Ovary (tissue), 10 donors: ENCODE measurements at places on chromosomes 5 and 9.

DNA sequence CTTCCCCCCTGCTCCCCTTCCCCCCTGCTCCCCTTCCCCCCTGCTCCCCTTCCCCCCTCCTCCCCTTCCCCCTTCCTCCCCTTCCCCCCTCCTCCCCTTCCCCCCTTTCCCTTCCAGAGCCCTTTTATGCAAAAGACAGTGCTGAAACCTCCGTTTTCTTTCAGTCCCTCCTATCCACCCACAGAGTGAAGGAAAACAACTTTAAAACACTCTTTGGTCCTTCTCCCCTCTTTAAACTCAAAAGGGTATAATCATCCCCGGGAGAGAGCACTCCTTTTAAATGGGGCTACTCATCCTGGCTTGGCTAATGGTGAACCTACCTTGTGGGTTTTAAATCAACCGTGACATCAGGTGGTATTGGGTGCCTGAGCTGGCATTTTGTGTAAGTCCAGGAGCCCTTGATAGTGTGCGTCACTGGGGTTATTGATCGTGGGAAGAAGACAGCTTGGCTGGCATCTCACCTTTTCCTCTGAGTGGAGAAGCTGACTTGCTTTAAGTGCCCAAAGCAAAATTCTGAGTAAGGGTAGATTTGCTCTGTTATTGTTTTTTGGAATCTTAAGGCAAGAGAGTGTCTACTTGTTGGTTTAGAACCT lies 2.7 kb downstream of the LARP1 start:
- DNase-seq, result no peak

DNA sequence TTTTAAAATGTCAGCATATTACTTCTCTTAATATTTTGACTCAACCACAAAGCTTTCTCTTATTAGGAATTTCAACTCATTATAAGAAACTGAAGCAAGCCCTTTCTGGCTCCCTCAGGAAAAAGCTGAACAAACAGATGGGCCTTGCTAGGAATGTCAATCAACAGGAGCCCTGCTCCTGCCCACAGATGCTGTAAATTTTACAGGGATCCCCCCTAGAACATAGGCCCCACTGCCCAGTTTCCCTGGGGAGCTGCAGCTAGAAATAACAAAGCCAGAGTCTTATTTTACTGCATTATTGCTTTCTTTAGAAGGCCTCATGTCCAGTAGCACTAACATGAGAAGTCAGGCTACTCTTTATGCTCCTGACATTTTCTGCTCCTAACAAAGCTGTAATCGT lies 103.8 kb downstream of the PCSK1 start:
- no peak for DNase-seq

GRCh38 chr5:139682016-139682975 lies 34.1 kb downstream of the CXXC5 start:
- DNase-seq, result no peak

- no peak for DNase-seq
Observed at GRCh38 chr5:169099801-169100734, 200.9 kb downstream of the SLIT3 start.

DNA sequence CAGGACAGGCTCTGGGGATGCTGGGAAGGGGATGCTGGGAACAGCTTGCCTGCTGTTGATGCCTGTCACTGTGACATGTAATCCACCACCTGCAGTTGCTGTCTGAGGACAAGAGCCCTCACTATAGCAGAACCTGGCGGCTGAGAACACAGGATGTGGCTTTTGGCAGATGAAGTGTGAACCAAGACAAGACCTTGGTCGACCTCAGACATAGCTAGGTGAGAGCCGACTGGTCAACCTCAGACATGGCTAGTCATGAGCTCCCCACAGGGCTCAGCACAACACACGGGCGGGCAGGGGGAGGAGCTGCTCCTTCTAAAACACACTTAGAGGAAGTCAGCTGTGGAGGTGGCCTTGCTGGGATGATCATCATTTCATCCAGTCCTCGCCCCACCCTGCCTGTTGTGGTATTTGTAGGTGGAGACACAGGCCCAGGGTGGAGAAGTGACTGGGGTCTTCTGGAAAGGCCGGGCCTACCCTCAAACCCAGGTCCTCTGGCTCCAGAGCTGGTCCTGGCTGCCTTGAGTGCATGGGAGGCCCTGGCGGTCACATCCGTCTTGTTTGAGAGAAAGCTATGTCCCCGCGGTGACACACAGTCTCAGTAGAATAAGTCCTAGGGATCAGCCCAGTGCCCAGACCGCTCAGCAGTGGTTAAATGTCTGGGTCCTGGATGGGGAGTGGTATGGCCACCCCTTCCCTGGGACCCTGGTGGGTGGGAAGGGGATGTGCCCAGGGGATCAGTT lies 6.1 kb downstream of the SUSD3 start:
- no peak for DNase-seq

DNA sequence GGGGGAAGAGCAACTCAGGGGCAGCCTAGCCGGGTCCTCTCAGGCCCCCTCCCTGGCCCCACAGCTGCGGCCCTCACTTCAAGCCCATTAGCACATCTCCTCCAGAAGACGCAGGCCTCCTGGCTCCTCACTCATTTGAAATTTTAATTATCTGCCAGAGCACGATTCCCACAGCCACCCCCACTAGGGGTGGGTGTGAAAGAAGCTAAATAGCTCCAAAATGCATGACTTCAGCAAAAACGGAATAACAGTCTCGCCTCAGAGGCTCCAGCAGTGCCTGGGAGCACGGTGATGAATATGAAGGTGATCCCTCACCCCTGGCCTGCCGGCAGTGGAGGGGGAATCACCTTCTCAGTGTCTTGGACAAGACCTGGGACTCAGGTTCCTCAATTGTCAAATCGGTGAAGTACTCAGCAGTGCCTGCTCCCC lies 61.1 kb upstream of the HRH2 start:
- DNase-seq, result no peak

- DNase-seq, result no peak
Observed at GRCh38 chr9:90741036-90741435, 60.6 kb upstream of the SYK start.

GRCh38 chr9:128124451-128124850 lies 3.1 kb downstream of the PTGES2 start:
- peak; percentile 31 for DNase-seq

DNA sequence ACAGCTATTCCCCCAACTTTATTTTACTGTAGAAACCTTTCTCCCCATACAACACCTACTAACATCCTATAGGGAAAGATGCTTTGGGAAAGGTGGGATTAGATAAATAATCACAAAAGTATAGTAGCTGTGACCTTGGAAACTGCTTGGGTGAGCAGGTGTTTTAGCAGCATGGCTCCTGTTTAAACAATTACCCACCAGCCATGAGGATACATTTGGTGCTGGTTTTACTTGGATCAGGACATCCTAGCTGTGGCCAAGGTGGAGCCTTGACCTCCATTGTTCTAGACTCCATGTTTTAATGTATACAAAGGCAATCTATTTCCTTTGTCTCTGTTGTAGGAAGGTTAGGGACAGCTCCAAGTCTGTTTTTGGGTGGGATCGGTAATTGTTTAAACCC lies 56.8 kb upstream of the ALDH1B1 start:
- no peak for DNase-seq

DNA sequence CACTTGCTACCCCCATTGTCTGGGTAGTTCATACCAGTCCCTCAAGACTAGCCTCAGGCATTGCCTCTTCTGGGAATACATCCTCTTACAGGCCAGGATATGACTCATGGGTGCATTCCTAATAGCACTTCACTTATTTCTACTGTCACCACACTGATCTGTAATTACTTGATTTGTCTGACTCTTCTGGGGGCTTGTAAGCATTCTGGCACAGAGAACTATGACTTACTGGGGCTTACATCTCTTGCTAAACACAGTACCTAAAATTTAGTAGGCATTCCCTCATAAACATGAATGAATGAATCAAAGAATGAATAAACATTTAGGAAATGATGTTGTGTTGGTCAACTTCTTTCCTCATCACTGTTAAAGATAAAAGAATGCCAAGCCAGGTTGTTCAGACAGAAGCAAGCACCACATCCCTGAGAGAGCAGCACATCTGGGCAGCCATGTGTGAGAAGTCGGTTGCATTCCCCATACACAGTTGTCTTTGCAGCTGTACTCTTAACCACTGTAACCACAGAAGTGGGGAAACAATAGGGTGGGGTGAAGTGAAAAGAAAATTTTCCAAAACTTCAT lies 27.6 kb downstream of the IL7R start:
- no peak for DNase-seq

GRCh38 chr5:88887342-88887741 lies 4.4 kb upstream of the MEF2C start:
- no peak for DNase-seq

DNA sequence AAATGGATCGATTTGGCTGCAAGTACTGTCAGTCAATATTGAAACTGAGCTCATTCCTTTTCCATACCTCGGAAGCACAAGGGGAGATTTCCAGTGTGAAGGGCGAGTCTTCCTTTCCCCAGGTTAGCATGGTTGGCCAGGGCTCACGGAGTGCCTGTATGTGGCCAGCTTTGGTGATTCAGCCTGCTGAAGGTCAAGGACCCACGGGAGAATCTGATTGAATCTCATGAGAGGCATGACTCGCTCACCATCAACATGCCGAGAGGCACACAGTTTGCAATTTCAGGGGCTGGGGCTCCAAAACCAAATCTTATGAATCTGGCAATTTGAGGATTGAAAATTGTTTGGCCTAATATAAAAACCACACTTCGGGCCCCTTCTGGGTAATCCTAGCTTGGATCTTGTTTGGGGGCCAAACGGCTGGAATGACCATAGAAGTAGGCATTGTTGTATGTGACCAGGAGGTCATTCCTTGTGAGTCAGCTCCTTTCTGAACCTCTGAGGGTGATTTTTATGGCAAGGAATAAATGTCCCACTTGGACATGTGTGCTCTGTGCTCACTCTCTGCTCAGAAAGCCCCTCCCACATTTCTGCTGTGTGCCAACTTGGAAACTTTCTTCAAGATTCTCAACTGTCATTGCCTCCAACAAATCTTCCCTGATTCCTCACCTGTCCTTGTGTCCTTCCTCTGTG lies 69.8 kb downstream of the DOCK2 start:
- no peak for DNase-seq

DNA sequence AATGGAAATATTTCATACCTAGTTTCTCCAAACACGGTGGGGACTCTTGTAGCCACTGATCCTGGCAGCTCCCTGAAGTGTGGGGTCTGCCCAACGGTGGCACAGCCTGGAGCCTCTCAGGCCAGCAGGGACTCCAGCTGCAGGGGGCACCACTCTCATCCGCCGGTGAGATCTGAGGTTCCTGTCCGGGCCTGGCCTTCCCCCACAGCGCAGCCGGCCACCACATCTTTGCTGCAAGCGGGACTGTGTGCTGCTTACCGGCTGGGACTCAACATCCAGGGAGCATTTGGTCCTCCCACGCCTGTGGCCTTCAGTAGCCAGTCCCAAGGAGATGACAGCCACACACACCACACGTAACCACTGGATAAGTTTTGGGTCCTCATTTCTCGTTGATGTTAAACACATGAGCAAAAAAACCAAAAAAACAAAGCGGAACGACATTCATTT lies 7.7 kb upstream of the NKX2-5 start:
- no peak for DNase-seq
